Choroid plexus epithelial cell (primary cell): ENCODE measurements at places on chromosomes 1 and 21.

- peak; percentile 99 for DNase-seq
Measured at GRCh38 chr1:117093091-117093534, 28.4 kb downstream of the TRIM45 start.

- DNase-seq = peak; percentile 34
Measured at GRCh38 chr1:211386921-211387320, 60.3 kb downstream of the TRAF5 start.

DNA sequence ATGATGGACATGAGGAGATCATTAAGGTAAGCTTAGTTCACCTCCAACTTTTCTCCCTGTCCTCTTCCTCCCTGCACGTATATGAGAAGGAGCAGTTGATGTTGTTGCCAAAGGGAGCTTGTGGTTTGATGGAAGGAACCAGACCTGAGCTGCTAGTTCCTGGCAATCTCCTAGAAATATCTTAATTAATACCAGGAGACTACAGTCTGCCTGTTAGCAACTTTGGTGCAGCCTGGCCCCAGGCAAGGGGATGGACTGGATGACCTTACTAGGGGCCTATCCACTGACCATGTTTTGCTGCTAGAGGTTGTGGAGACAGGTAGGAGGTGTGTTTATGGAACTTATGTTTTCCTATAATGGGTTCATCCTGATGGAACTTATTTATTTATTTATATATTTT, 22.6 kb downstream of the TUFT1 start:
- no peak for DNase-seq

DNA sequence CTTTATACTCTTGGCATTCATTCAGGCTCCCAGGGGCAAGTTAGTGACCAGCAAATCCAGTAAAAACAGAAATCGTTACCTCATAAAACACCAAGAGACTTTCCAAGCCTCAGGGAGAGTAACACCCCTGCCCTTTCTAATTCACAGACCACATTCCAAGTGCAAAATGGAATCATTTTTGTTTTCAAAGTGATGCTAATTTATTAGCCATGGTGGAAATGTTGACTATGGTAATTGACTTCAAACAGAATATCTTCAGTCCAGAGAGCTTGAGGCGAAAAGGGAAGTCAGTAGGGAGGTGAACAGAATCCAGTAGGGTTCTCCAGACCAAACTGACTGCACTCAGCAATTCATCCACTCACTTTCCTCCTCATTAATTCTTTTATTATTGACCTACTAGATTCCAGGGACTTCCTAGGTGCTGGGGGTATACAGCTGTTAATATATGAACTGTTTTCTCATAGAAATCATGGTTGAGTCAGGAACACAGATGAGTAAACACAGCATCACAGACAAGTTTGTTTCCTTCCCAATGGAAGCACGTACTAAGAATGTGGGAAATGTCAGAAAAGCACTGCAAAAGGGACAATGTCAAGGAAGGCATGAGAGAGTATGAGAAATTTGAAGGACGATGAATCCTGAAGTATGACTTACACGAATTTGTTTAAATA, 388.5 kb upstream of the C1orf87 start:
- no peak for DNase-seq

GRCh38 chr21:38654580-38654979, 151.1 kb upstream of the ETS2 start:
- no peak for DNase-seq

GRCh38 chr1:169207797-169208520, 101.5 kb downstream of the ATP1B1 start:
- no peak for DNase-seq

DNA sequence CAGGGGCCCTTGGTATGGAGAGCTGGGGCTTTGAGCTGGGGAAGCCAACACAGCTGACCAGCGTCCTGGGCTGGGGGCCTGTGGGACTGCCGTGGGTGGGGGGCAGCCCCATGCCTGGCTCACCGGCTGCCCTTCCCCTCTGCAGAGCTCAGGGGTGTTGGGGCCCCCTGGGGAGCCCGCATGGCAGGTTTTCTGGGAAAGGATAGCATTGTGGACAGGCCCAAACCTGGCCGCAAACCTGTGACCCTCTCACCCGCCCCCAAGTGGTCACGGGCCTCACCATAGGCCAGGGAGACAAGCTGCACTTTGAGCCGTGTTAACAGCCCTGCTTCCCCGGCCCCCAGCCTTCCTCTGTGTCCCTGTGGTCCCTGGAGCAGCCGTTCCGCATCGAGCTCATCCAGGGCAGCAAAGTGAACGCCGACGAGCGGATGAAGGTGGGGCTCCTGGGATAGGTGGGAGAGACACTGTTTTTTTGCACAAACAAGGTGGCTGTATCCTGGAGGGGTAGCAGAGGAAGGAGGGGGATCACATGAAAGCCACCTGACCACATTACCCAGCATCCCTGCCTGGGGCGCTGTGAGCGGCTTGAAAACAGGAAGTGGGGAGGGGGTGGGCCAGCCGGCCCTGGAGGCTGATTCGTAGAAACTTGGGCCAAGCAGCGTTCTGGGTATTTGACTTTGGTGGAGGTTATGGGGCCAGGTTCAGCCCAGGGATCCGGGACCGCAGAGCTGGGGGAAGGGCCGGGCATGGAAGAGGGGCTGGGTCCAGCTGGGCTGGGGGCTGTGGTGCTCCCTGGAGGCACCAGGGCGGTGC, 65.9 kb downstream of the PIK3CD start:
- DNase-seq = peak; percentile 81

GRCh38 chr1:36849956-36850355, 184.4 kb downstream of the GRIK3 start:
- no peak for DNase-seq

DNA sequence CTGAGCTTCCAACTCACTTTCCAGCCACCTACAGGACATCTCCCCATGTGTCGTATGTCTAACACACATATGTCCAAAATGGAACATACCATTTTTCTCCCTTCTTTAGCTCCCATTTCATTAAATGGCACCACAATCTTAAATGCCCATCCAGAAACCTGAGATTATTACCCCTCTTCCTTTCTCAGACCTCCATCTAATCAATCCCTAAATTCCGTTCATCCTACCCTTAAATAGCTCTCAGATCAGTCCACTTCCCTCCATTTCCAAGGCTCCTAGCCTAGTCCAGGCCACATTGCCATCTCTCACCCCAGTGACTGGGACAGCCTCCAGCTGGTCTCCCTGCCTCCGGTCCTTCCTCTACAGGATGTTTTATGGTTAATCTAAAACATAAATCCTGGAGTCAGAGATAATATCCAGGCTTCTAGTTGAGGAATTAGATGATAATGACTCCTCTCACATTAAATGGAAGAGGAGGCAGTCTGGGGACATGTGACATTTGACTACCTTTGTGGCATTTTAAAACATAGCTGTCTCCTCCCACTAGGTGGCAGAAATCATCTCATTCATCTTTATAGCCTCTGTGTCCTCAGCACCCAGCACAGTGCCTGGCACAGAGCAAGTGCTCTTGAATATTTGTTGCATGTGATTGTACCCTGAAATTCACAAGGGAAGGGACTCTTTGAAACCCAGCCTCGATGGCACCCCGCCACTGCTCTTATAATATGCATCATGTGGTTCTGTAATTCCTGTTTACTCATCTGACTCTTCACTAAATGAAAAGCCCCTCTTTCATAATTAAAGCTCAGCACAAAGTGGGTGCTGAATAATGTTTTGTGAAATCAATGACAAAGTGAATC, 102.3 kb downstream of the TMEM53 start:
- DNase-seq = no peak

DNA sequence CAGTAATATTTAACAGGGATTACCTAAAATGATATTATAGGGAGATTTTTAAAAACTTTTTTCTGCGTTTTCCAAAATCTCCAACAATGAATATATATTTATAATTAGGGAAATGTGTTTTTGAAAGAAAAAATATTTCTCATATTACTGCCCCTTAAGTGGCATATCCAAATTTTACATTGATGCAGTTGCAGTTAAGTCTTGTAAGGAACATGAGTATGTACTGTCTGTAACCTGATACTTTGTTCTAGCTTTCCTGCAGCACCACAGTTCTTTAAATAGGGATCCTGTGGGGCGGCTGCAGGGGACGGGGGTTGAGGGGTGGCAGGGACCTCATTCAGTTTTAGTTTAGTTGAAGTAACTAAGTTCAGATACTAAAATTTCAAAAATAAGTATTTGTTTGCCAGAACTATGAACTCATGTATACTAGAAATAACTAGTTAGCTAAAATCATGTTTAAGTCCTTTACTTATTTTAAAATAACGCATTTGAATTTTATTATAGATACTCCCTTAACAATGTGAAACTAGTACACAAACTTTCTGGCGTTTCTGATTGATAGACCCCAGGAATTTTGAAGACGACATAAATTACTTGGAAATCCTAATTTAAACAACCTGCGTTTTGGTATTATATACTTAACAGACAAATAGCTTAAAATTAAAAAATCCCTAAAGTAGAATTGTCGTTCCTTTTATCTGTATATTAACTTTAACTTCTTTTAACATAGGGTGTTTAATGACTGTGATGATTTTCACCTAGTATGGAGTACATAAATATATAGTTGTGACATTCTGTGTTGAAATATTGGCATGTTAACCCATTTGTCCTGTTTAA, 639 bp upstream of the DNAJB4 start:
- DNase-seq = peak; percentile 84

DNA sequence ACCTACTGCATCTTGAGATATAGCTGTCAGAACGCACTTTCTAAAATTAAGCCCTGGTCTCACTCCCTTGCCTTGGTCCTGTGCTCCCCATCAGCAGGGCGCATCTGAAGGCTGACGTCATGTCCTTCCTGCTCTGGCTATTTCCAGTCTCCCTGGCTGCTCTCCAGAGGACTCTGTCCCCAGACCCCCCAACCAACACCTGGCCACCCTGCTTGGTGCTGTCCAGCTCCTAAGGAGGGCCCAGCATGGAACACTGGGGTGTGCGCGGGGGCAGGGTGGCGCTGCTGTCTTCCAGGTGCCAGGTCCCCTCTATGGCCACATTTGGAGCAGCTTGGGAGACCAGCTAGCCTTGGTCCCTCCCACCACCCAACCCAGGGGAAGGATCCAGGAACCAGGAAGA, 8.3 kb downstream of the TNNT2 start:
- DNase-seq = no peak

DNA sequence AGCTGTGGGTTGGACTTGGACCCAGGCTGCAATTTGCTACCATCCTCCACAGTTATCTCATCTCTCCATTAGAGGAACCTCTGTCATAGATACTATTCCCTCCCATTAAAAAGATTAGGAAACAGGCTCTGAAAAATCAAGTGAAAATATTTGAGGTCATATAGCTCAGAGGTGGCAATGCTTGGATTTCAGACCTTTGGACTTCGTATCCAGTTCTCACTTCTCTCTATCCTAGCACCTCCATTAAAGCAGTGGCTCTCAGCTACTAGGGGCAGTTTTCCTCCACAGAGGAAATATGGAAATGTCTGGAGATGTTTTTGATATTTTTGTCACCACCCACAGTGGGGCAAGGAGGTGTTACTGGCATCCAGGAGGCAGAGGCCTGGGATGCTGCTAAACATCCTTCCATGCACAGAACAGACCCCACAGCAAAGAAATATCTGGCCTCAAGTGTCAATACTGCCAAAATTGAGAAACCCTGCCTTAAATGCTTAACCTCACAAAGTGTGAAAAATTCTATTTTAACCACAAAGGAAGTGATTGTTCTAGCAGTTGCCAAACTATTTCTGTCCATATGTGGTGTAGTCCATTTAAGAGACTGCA, 54.1 kb downstream of the C8A start:
- peak; percentile 72 for DNase-seq

DNA sequence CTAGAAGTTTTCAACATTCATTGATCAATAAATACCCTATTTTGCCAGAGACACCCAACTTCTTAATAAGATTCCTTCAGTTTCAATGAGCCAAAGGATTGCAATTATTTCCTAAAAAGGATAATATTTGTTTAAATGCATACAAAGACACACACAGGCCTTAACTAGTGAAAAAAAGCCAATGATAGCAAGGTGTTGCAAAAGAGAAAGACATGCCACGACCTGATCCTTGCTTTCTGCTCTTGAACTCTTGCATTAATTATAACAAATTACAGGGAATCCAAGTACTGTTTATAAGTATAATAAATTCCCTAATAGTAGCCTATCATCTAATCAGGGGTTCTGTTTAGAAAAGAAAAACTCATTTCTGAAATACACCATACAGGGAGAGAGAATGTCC, 131.1 kb downstream of the PTPN14 start:
- no peak for DNase-seq

GRCh38 chr1:81585371-81585770, 215.4 kb upstream of the ADGRL2 start:
- DNase-seq = peak; percentile 4

DNA sequence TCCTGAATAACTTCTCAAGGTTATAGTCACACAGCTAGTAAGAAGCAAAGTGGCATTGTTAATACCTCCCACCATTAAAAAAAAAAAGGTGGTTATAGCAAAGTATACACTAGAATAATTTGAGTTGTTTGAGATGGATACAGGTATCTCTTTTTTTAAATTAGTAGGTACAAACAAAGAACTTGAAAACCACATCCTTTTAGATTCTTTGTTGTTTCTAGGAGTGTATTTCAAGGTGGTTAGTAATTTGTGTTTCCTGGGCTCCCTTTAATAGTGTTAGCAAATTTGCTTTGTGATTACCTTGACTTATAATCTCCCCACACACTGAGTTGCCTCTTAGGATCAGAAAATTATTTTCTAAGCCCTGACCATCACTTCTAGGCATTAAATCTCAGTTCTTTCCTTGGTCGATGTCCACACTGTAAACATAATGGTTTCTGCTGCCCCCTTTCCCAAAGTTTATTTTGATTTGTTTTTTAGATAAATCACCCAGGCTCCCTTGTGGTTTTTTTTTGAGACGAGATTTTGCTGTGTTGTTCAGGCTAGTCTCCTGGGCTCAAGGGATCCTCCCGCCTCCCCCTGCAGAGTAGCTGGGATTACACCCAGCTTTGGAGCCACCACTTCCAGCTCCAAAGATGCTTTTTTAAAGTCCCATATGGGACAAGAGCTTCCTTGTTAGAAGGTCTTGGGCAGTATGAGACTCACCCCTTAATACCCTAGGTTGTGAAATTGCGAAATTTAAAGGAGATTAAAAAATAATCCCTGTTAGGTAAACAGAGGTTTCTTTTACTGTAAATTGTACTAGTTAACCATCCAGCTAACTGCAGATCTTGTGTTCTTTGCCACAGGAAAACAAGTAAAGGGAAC, 6.2 kb downstream of the AKIRIN1 start:
- no peak for DNase-seq

DNA sequence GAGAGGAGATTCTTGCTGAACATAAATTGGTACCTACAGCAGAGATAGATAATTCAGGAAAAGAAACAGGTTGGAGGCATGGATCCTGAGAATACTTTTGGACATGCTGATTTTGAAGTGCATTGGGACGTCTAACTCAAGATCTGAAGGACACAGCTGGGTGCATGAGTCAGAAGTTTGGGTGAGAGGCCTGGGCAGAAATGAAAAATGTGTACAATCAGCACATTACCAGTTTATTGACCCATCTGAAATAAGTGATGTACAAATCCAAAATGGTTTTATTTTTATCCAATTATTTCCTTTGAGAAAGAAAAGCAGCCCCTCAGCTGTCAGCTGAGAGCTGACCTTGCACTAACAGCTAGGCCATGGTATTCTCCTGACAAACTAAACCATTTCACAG, 975.2 kb upstream of the B3GALT2 start:
- peak; percentile 17 for DNase-seq
